ENCODE measurements at places on chromosomes 7 and 10. TPM values are rescaled to one million over a fixed set of nuclear protein-coding genes. Genes with fewer than 3 reads are reported as not detected.

Gene SPDYE16
- total RNA-seq, result not detected

DNA sequence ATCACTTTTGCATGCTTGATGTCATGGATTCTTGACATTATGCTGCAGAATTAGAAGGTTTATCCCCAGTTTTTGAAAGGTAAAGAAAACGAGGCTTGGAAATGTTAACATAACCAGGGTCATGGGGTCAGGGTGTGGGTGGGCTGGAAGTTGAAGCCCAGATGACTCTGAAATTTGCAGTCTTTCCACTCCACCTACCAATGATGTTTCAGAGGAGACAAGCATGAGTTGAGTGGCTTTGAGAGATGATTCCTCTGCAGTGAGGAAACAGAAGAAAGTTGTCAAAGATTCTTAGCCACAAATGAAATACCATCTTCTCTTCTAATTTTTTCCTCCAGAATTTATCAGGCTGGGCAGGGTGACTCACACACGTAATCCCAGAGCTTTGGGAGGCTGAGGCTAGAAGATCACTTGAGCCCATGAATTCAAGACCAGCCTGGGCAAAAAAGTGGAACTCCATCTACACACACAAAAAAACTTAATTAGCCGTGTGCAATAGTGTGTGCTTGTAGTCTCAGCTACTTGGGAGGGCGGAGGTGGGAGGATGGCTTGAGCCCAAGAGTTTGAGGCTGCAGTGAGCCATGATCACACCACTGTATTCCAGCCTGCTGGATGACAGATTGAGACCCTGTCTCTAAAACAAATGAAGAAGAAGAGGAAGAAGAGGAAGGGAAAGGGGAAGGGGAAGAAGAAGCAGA lies 239.1 kb upstream of the AUTS2 start:
- DNase-seq, result no peak

GRCh38 chr10:43265799-43266721 lies 805 bp downstream of the RASGEF1A start:
- DNase-seq, result peak; percentile 19

- DNase-seq, result no peak
Measured at GRCh38 chr7:152078025-152078424, 52.6 kb downstream of the GALNT11 start.

DNA sequence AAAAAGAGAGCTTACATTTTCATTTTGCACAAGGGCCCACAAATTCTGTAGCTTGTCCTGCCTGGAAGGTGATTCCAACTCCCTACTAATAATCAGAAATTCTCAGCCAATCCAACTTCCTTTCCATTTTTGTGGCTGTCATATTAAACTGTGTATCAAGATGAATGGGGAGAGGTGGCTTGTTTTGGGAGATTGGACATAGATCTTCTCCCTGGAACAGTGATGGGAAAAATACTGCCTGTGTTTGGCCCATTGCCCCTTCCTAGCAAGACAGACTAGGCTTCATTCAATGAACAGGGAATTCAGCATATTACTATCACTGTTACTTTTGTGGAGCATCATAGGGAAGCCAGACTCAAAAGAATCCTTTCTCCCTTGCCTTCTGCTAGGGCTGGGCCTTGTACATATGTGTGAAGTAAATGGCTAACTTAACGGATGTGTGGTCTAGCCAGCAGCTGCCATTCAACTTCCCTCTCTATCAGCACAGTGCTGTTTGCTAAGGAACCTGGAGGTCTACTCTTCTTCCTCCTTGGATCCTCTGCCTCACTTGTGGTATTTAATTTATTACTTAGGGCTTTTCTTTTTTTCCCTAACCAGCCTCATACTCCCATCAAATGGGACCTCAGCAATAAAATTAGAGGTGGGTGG lies 326.0 kb downstream of the BICC1 start:
- no peak for DNase-seq

Gene TMEM254
- 16.4 TPM for total RNA-seq

DNA sequence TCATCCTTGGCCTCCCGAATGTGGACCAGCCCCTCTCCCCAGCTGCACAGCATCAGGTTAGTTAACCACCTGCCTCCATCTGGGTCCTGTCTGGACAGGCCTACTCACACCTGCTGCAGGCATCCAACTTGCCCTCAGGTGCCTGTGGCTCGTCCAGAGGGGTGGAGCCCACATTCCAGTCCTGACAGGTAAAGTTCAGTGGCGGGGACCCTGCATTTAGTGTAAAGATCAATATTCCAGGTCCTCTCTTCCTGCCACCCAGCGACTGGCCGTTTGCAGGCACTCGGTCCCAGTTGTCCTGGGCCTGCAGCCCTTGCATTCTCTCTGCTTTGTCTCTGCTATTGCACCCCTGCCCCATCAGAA lies 15.0 kb downstream of the HTRA1 start:
- DNase-seq, result no peak

- DNase-seq, result no peak
Measured at GRCh38 chr7:140232957-140233917, 56.5 kb upstream of the KDM7A start.

All from omental fat pad (tissue), 4 donors.